ENCODE measurements at places on chromosomes 6 and 20.

- peak; percentile 65 for DNase-seq
Observed at GRCh38 chr6:134888316-134888715, 61.6 kb downstream of the ALDH8A1 start.

DNA sequence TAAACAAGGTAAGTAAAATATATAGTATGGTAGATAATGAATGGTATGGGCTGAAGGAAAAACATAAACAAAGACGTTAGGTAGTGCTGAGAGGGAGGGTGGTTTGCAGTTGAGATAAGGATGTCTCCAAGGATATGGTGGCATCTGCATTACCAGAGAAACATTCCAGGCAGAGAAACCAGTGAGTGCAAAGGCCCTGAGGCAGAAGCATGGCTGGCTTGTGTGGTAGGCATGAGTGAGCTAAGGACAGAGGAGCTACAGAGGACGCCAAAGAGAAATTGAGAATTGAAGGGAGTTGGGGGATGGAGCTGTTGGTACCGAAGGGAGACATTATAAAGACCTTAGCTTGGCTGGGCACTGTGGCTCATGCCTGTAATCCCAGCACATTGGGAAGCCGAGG lies 18.4 kb upstream of the TFAP2A start:
- DNase-seq: no peak

- DNase-seq: no peak
Observed at GRCh38 chr6:45554591-45554990, 176.9 kb upstream of the SUPT3H start.

GRCh38 chr6:69894578-69895347 lies 28.4 kb downstream of the COL19A1 start:
- peak; percentile 57 for DNase-seq

DNA sequence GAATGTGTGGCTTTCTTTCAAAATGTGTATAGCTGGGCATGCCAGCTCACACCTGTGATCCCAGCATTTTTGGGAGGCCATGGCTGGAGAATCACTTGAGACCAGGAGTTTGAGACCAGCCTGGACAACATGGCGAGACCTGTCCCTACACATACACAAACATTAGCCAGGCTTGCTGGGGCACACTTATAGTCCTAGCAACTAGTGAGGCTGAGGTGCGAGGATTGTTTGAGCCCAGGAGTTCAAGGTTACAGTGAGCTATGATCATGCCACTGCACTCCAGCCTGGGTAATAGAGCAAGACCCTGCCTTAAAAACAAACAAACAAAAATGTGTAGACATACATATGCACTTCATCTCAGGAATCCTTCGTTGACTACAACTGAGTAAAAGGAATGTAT lies 31.1 kb upstream of the PLEKHG1 start:
- no peak for DNase-seq

GRCh38 chr6:158063736-158064135 lies 82.1 kb downstream of the SYNJ2 start:
- no peak for DNase-seq

Data from AG10803 (cell line).